Activated CD4-positive, CD25-positive, alpha-beta regulatory T cell (primary cell): ENCODE measurements at places on chromosomes 16 and 17.

DNA sequence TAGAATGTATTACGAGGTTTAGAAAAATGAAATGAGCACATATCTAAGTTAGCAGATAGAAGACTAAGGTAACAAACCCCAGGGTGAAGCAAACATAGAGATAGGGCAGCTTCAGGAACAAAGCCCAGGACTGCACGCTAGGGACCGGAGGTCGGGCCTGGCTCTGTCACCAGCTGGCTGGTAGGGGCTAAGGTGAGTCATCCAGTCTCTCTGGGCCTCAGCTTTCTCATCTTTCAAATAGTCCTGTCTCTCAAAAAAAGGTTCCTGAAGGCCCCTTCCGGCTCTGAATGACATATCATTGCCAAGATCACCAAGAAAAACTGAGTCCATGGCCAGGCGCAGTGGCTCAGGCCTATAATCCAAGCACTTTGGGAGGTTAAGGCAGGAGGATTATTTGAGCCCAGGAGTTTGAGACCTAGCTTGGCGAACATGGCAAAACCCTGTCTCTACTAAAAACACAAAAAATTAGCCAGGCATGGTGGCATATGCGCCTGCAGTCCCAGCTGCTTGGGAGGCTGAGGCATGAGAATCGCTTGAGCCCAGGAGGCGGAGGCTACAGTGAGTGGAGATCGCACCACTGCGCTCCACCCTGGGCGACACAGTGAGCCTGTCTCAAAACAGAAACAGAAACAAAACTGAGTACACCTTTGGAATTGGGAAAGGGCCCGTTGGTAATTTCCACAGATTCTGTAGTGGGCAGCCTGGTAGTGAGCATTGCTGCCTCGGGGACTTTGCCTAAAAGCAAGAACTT is 26.0 kb downstream of the PKD1L3 start:
- DNase-seq: no peak

GRCh38 chr17:72466199-72466598 is 345.4 kb downstream of the SOX9 start:
- no peak for DNase-seq

DNA sequence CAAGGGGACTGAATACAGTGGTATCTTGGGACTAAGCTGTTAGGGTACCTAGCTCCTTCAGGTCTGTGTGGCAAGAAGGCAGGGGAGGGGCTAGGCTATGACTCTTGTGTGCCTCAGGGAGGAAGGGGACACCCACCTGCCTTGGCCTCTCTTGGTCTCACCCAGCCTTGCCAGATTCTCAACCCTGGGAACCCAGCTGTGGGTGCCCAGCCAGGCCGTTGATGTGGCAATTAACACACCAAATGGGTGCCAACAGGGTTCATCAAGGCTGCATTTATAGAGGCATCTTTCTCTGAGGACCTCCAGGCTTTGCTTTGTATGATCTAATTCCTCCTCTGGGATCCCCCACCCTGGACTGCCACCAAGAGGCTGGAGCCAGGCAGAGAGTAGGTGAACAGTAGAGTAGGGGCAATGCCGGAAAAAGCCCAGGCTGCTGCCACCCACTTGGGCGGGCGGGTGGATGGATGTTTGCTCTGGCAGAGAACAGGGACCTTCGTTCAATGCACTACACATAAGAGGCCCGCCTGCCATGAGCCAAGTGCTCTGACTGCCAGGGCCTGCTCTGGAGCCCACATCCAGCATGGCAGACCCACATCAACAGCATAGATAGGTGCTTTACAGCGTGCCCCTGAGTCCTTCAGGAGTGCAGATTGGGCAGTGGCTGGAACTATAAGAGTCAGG is 3.2 kb upstream of the ASB16 start:
- no peak for DNase-seq

DNA sequence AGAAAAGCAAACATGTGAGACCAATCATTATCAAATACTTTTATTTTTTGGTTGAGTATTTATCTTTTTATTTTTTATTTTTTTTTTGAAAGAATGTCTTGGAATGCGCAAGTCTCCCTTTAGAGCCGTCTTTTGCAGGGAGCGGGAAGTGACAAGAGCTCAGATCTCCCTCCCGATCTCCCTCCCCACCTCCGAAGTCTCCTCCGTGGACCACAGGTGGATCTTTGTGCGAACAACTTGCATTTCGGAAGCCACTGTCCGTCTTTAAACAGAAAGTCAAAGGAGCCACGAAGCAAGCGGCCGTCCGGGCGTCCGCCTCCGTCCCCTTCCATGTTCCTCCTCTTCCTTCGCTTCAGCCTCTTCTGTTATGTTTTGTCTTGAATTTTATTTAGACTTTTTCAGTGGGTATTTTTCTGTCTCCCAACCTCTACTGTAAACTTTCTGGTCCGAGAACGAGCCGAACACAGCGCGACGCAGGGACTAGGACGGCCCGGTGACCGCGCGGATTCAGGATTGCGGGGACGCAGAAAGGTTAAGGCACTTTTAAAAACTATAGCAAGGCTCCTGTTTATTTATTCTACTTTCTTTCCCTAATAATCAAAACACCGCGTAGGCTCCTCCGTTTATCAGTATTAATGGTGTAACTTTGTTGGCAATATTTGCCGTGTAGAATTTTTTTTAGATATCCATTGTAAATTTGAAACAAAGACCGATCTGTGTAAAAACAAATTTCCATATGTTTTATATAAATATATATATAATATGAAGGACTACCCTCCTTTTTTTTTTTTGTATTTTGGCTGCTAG is 3.3 kb downstream of the FOXF1 start:
- no peak for DNase-seq

- DNase-seq: peak; percentile 29
Measured at GRCh38 chr16:30609002-30609925, 925 bp downstream of the ZNF689 start.

DNA sequence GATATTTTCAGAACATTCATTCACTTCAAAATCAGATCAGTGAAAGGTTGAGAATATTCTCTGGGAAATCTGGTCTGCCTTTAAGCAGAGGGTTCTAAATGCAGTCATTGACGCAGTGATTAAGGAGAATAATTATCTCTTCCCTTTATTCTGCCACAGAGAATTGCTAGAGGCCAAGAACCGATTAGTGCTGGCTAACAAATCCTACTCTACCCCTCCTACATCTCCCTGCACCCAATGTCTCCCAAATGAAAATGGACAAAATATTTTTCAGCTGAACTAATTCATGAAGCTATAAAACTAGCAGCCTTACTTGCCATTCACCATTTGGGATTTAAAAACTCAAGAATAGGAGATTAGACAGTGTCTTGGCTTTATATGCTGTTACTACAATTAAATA is 185.5 kb upstream of the SOX9 start:
- DNase-seq: no peak

DNA sequence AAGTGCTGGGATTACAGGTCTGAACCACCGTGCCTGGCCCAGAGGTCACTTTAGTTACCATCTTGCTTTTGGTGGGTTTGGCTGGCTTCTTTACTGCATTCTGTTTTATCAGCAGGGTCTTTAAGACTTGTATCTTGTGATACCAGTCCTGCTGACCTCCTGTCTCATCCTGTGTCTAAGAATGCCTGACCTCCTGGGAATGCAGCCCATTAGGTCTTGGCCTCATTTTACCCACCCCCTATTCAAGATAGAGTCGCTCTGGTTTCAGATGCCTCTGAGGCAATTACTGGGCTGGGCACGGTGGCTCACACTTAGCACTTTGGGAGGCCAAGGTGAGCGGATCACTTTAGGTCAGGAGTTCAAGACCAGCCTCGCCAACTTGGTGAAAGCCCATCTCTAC is 63.8 kb downstream of the MFSD11 start:
- DNase-seq: no peak

- no peak for DNase-seq
Measured at GRCh38 chr16:82741073-82741615, 114.4 kb downstream of the CDH13 start.

DNA sequence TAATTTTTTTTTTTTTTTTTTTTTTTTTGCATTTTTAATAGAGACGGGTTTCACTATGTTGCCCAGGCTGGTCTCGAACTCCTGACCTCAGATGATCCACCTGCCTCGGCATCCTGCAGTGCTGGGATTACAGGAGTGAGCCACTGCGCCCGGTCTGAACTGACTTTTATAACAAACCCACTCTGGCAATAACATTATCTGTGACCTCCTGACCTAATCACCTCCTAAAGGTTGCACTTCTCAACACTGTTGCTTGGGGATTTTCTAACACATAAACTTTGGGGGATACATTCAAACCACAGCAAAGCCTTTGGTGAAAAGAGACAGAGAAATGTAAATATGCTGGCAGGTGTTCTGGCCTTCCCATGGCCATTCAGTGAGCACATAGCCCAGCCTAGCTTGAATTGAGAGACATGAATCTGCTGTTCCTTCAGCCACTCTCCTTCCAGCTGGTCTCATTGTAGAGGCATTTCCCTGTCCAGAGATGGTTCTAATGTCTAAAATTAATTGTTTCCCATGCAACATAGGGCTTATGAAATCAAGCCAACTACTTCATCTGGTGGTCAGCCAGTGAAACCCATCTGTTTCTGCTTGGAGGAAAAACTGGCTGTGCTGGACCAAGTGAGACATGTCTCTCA is 28.3 kb downstream of the LYRM1 start:
- no peak for DNase-seq

- no peak for DNase-seq
Measured at GRCh38 chr17:79800325-79801155, 3.7 kb upstream of the CBX8 start.

DNA sequence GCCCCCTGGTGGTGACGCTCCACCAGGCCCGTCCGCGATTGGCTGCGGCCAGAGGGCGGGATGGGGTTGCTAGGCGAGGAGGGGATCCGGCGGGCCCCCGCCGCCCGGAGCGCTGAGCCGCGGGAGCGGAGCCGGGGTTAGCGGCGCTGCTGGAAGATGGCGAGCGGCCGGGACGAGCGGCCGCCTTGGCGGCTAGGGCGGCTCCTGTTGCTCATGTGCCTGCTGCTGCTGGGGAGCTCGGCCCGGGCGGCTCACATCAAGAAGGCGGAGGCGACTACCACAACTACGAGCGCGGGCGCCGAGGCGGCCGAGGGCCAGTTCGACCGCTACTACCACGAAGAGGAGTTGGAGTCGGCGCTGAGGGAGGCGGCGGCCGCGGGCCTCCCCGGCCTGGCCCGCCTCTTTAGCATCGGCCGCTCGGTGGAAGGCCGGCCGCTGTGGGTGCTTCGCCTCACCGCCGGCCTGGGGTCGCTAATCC is at the start of gene CPD:
Gene CPD (plus strand): TSS at position 103 of the 478 bp plus-strand sequence. CDS start 54 bp downstream, at position 157.
- peak; percentile 96 for DNase-seq

GRCh38 chr16:23567602-23568001 is 10.1 kb downstream of the UBFD1 start:
- DNase-seq: no peak

DNA sequence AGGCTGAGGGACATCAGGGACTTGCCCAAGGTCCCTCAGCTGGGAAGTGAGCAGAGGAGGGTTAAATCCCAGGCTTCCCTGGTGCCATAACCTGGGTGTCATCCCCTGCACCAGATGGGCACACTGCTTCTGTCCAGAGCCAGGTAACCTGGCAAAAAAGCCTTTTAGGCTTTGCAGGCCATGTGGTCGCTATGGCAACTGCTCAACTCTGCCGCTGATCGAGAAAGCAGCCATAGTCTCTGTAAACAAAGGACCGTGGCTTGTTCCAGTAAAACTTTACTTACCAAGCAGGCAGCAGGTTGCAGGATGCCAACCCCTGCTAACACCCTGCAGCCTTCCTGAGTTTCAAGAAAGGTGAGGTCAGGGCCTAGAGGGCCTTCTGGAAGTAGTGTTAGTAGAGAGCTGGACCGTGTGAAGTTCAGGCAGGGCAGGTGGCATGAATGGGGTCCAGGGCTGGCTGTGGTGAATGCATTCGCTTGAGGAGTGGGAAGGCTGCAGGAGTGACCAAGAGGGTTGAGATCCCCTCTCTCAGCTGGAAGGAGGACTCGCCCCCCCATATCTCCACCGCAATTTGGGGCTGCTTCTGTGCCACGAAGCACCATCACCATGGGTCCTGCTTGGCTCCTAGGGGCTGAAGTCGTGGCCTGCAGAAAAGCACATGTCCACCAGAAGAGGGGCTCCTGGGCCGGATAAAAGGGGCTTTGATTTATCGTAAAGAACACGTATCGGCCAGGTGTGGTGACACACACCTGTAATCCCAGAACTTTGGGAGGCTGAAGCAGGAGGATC is 91.3 kb downstream of the SOCS1 start:
- no peak for DNase-seq

DNA sequence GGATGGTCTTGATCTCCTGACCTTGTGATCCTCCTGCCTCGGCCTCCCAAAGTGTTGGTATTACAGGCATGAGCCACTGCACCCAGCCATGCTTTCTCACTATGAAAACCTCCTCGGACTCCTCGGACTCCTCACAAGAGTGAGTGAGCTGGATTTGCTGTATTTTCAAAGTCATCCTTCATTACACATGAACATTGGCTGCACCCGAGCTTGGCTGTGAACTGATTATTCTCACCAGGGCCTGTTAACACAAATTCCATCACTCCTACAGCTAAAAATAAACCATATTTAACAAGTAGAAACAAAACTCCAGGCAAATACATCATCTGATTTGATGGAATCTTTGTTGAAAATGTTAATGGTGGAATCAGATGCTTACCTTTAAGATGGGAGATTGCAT is 50.3 kb downstream of the PITPNC1 start:
- DNase-seq: no peak

- no peak for DNase-seq
Measured at GRCh38 chr17:66647391-66647983, 187.4 kb upstream of the CACNG5 start.

DNA sequence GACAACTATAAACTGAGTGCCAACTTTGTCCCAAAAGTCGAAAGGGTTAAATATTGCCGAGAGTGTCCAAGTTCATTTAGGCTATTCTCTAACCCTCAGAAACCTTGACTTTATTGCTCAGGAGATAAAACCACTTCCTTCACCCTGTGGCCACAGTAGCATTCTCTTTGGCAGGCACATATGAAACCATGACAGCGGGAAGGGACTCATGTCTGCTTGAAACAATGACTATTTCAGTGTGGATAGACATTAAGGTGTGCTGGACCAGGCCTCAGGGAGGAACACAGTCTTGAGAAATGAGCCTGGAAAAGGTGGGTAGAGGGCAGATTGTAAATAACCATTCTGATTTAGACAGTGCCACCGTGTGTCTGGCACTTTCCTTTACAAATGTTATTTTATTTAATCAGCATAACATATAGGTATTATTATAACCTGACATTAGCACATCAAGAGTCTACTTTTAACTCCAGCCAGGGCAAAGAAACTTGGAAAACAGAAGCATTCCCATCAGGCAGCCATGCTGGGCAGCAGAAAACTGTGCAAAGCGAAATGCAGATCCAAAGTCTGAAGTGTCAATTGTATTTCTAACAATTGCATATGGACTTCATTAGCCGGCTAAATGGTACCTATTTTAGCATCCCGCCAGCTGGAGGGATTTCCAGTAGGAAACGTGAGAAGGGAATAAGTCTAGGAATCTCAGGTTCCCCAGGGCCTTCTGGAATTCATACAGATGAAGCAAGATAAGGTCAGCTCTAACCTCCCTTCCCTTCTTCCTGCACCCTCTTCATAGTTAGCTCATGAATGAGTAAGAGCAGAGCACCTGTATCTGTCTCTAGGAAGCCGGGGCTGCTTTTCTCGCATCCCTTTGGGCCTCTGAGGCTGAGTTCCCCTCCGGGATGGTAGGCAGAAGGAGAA is 212.8 kb upstream of the ELAC2 start:
- DNase-seq: no peak

GRCh38 chr17:77677211-77677610 is 281.3 kb upstream of the TNRC6C start:
- DNase-seq: no peak

- no peak for DNase-seq
Measured at GRCh38 chr17:57586742-57587141, 158.4 kb downstream of the CCDC182 start.
